ENCODE measurements at places on chromosomes 16 and 17. TPM values are rescaled to one million over a fixed set of nuclear protein-coding genes. Genes with fewer than 3 reads are reported as not detected.

CIAPIN1 gene
- 58.6 TPM for total RNA-seq

NATD1 gene
- total RNA-seq = 2.6 TPM

CHP2 gene
- not detected for total RNA-seq

MFSD11 gene
- total RNA-seq = 44.5 TPM

TNFRSF17 gene
- total RNA-seq = not detected

JMJD8 gene
- 35.4 TPM for total RNA-seq

CHRNE gene
- total RNA-seq = 0.32 TPM

ZACN gene
- not detected for total RNA-seq

ADCY9 gene
- 38.0 TPM for total RNA-seq

KRT9 gene
- not detected for total RNA-seq
